Hepatocyte (in vitro differentiated cells): ENCODE measurements at places on chromosomes 6 and 20. TPM values are rescaled to one million over a fixed set of nuclear protein-coding genes. Genes with fewer than 3 reads are reported as not detected.

DNA sequence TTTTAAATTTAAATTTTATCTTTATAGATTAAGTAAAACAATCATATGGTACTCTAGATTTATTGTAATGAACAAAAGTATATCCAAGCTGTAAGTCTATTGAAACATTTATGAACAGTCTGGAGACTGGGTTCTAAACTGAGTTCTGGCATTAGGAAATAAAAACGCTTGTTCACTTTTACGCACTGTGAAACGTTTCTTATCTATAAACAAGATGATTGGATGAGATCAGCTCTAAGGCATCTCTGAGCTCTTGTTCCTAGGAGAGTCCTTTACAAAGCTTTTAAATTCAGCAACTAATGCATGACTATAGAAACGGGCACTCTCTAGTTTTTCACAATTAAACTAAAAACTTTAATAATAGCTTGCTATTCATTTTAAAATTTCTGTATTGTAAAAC is 6.8 kb downstream of the HUS1B start:
- peak; percentile 12 for DNase-seq

GRCh38 chr20:21702553-21703470 is 2.7 kb upstream of the PAX1 start:
- peak; percentile 81 for DNase-seq

GRCh38 chr6:145245119-145245518 is 490.2 kb downstream of the EPM2A start:
- DNase-seq: no peak

DNA sequence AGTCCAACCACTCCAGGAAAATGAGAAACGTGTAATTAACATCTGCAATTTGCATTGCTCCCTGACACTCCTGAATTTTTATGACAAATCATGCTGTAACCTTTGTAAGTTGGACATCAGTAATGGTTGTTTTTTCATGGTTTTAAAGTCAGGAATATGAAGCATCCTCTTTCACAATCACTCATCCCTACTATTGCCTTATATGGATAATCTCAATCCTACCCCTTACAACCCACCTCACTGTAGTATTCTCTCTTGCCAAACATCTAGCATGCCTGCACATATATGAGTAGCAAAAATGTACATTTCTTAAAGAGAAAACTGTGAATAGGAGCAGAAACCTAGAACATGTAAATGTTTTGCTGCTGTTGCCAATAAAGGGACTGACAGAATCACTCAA is 729.5 kb downstream of the KIF16B start:
- no peak for DNase-seq

- DNase-seq: no peak
Measured at GRCh38 chr6:136404627-136405419, 115.2 kb upstream of the BCLAF1 start.

DNA sequence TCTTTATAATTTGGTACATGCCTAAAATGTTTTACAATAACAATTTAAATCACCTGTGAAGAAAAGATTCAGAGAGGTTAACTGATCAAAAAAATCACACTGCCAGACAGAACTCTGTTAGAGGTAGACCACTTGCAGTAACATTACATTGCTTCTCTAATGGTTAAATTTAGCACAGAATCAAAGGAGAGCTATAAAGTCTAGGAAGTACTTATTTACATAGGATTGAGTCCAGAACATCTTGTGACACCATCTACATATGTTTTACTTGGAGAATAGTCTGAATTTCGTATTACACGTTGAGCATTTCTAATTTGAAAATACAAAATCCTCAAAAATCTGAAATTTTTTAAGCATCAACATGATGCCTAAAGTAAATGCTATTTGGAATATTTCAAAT is 17.2 kb upstream of the TBC1D20 start:
- DNase-seq: no peak

- peak; percentile 89 for DNase-seq
Measured at GRCh38 chr6:41683523-41684310, 45.4 kb downstream of the MDFI start.

GRCh38 chr20:1177680-1178079 is 7.1 kb downstream of the TMEM74B start:
- DNase-seq: no peak

GRCh38 chr20:10788055-10788454 is 114.3 kb upstream of the JAG1 start:
- DNase-seq: no peak

- no peak for DNase-seq
Measured at GRCh38 chr20:19791887-19792286, 33.8 kb downstream of the RIN2 start.

GRCh38 chr6:107330168-107330567 is 129.2 kb downstream of the PDSS2 start:
- peak; percentile 20 for DNase-seq

DNA sequence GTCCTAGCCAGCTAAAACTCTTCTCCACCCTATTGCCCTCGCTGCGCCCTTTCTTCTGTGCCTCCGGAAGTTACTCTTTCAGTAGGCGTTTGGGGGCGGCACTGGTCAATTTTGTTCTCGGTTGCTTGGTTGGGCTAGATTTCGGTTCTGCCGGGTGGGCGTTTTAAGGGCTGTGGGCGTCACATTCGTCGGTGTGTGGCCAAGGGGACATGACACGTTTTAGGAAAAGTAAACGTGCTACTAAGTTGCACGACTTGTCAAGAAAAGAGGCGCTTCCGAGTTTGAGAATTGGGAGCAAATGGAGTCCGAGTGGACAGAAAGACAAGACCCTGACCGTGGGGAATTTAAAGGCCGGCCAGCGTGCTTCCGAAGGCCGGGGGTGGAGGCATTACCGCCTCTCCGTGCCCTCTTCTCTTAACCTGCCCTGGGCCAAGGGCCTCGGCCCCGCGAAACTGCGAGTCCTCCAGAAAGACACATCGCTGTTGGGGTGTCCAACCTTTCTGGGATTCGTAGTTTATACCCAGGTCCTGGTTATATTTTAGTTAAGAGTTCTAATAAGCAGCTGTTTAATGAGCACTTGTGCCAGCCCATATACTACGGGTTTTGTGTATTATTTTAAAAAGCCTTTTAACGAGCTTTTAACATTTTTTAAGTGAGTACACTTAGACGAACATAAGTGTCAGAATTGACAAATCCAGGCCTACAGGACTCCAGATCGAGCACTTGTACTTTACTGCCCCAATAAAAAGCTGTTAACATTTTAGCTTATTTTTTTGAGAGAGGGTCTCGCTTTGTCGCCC is 664 bp upstream of the BAG6 start:
- peak; percentile 92 for DNase-seq

DNA sequence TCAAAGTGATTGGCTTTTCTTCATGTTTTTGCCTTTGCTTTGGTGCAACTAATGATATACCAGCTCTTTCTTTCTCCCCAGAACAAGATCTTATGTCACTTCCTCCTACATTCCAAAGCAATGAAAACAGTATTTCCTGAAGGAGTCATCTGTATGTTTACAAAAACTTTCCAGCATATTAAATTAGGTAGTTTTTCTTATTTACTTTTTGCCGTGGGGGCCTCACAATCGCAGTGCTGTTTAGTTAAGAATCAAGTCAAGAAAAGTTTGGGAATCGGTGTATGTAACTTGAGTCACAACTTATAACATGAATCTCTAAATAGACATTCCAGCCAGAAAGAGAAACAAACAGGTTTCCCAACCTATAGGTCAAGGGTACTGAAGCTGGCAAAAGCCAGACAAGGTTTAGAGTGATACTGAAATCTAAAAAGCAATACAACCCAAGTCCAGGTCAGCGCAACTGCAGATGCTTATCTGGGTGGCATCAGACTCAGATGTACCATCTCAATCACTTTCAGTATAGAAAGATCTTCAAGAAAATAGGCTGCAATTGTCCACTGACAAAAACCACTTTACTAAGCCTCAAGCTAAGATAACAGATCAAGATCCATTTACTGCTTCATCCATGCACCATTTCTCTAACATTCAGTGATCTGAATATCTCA is 63.6 kb downstream of the IPCEF1 start:
- DNase-seq: peak; percentile 21

GRCh38 chr6:33672808-33673207 is 38.7 kb downstream of the UQCC2 start:
- peak; percentile 87 for DNase-seq

DNA sequence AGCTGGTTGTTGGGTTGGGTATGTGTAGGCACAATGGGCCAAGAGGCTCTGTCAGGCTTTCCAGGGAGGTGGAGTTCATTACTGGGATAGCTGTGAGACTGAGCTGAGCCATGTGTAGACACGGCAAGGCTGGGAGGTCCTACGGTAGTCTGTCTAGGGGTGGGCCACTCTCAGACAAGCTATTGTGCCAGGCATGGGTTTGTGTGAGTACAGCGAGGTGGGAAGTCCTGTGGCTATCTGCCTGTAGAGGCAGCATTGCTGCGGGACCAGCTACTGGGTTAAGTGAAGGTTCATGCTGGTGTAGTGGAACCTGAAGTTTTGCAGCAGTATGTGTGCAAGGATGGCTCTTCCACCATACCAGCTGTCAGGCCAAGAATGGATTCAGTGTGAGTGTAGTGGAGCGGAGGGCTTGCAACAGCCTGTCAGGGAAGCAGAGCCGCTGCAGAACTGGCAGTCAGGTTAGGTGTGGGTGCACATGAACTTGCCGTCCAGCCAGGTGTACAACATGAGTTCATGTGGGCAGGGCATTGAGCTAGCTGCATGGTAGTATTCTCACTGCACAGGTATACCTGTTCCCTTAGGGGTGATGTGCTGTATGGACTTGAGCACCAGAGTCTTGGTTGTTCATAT is 78.0 kb upstream of the CENPW start:
- no peak for DNase-seq

- no peak for DNase-seq
Measured at GRCh38 chr6:120496661-120497060, 837.6 kb downstream of the TBC1D32 start.

- no peak for DNase-seq
Measured at GRCh38 chr20:33668466-33669155, 1.9 kb downstream of the ACTL10 start.

DNA sequence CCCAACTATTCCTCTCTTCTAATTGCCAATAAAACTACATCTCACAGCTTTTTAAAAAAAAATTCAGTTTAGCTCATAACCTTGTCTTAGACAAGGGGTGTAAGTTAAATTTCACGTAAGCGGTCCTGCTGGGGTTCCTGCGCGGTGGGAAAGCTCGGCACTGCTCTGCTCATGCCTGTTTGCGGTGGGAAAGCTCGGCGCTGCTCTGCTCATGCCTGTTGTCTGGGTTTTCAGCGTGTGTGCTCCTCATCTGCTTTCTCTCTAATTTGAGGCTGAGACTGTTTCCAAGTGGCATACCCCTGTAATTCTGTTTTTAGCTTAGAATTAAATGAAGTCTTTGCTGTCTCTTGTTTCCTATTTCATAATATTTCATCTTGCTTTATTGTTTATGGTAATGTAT is 18.6 kb downstream of the ARID1B start:
- DNase-seq: no peak

DNA sequence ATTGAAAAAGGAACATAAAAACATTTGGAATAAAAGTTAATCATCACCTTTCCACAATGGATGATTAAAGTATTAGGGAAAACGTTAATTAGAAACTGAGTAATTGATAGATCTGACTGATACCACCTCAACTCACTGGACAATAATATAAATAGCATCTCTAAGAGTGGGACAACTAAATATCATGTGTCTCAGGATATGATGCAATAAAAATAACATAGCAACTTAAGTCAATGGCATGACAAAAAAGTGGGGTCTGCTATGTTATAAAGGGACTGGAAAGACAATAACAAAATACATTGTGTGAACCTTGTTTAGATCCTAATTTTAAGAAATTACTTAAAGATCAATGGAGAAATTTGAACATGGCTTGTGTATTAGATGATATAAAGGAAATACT is 10.3 kb downstream of the OR12D1 start:
- no peak for DNase-seq

GRCh38 chr6:9532621-9533557 is 882.0 kb downstream of the TFAP2A start:
- no peak for DNase-seq

DNA sequence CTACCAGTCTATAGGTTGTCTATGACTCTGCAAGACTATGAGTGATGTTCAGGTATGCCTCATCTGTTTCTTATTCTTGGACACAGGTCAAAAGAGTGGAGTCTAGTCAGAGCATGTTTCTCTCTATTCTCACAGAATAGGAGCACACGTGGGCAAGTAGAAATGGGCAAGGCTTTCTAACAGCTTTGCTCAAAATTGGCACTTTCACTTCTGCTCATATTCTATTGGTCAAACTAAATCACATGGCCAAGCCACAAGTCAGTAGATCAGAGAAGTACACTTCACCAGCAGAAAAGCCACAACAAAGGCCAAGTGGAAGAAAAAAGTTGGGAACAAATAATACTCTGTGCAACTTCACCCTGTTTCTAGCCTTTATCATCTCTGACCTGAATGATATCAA is 354.5 kb upstream of the SYNCRIP start:
- no peak for DNase-seq

GRCh38 chr20:18092890-18093289 is 35.2 kb upstream of the OVOL2 start:
- DNase-seq: no peak

GRCh38 chr6:35496036-35496840 is 641 bp downstream of the TEAD3 start:
- DNase-seq: peak; percentile 85

- no peak for DNase-seq
Measured at GRCh38 chr6:3454273-3455010, 2.4 kb downstream of the SLC22A23 start.

GRCh38 chr20:58014628-58015315 is 213.7 kb downstream of the ANKRD60 start:
- DNase-seq: no peak

GRCh38 chr20:15176929-15177328 is 839.5 kb upstream of the FLRT3 start:
- no peak for DNase-seq

DNA sequence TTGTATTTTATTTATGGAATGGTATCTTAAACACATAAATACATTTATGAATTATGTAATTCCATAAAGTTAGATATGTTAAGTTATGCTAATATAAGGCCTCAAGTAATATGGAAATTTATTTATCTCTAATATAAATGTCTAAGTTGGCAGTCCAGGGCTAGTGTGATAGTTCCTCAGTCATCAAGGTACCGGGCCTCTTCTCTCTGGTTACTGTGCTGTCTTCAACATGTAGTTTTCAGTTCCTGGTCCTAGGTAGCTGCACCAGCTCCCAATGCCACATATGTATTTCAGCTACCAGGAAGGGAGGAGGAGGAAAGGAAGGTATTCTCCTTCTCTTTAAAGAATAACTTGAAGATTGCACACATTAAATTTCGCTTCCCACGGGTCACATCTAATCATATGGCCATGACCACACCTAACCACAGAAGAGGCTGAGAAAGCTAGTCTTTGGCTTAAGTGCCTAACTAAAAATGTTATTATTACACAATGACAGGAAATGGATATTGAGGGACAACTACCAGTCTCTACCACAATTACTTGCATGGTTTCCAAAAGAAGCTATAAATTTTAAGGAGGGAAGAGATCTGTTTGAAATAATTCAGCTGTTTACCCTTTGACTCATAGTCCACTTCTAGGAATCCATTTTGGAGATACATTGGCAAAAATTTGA is 68.6 kb downstream of the BCKDHB start:
- no peak for DNase-seq

Gene F13A1
- 4.1 and 8.5 TPM in 2 replicates for total RNA-seq

Gene SIRPB2
- total RNA-seq: not detected in 2 replicates

Gene LKAAEAR1
- not detected in 2 replicates for total RNA-seq

Gene ADGRF1
- total RNA-seq: 1.5 and 2.8 TPM in 2 replicates

Gene LY6G5B
- total RNA-seq: 2.2 and 5.3 TPM in 2 replicates

Gene PTCRA
- not detected in 2 replicates for total RNA-seq

Gene ERVFRD-1
- 1.7 and 2.2 TPM in 2 replicates for total RNA-seq

Gene ELOVL2
- total RNA-seq: 20.8 and 24.8 TPM in 2 replicates

Gene CD109
- 7.3 and 8.2 TPM in 2 replicates for total RNA-seq
